ENCODE measurements at places on chromosomes 11 and 22.

DNA sequence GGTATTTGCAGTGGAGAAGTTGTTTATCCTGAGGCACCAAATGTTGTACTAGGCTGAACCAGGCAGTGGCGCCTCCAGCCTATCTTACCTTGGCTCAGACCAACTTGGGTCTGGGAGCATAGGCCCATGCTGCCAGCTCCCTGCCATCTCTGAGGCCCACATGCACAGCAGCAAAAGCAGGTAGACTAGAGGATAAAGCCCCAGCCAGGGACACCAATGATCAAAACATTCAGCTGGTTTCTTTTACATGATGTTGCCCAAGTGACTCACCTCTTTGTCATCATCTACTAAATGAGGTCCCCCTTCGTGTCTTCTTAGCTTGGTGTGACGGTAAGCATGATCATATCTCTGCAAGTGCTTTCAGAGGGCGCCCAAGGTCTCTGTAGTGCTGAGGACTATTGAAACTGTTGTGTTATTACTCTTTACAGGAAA is 112.1 kb upstream of the DRD2 start:
- no peak for ATAC-seq

GRCh38 chr11:59273373-59273841 is 60.7 kb upstream of the MPEG1 start:
- ATAC-seq = no peak

DNA sequence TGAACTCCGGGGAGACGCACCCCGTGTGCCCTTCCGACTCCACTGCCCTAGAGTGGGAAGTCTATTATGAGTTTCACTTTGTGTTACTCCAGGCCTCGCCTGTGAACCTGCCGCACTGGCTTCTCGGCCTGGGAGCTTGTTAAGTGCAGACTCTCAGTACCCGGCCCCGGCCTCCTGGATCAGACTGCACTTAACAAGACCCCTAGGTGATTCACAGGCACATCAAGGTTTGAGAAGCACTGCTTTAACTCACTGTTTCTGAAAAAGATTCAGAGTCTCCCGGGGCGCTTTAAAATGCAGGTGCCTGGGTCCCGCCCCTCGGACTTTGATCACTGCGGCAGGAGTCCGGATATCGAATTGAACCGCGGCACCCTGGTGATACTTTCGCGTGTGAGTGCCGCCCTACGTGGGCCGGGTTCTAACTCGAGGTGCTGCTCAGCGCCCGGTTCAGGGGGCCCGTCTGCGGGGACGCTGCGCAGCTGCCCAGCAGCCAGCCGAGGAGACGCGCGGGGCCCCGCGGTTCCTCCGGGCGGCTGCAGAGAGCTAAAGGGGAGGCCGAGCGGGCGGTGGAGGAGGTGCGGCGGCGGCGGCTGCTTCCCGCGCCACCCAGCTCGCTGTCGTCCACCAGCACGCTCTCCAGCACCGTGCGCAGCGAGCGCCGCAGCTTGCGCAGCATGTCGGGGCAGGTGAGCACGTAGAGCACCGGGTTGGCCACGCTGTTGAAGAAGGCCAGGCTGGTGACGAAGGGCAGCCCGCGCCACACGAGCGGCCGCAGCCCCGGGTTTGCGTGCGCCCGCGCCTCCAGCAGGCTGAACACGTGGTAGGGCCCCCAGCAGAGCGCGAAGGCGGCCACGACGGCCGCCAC is 3.4 kb downstream of the PTGDR2 start:
- ATAC-seq = no peak

- ATAC-seq = no peak
Observed at GRCh38 chr22:45130891-45131290, 32.8 kb upstream of the NUP50 start.

- no peak for ATAC-seq
Observed at GRCh38 chr11:128394431-128395089, 192.8 kb downstream of the ETS1 start.

GRCh38 chr22:28899199-28899853 is 16.0 kb downstream of the ZNRF3 start:
- no peak for ATAC-seq

- no peak for ATAC-seq
Observed at GRCh38 chr11:33620423-33621171, 80.0 kb downstream of the C11orf91 start.

DNA sequence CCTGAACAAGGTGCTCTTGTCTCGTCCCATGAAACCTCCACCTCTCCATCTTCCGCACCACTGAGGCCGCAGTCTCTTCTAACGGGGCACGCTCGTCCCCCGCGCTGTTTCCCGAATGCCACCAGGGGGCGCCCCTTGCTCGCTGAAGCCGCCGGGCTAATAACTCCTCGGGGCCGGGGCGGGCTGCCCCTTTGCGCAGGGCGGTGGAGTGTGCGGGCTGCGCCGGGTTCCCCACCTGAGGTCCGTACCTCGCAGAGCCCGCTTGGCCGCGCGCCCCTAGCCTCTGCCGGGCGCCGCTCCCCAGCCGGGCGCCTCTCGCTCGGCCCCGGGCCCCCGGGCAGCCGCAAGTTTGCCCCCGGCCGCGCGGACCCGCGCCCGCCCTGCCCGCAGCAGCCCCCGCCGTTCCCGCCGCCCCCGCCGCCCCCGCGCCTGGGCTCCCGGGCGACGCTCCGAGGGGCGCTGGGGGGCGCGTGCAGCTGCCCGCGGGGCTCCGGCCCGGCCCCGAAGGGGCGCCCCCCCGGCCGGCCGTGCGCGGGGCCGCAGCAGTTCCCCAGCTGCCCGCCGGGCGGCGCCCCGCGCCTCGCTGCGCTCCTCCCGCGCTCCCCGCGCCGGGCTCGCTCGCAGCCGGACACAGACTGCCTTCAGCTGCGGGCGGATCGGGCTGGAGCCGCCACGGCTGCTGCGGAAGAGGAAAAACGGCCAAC is at the start of gene GRIK4:
TSS of gene GRIK4 (plus strand) at position 633 of the 704 bp plus-strand sequence. CDS start 148,571 bp downstream, outside the sequence.
- ATAC-seq = peak; percentile 92

DNA sequence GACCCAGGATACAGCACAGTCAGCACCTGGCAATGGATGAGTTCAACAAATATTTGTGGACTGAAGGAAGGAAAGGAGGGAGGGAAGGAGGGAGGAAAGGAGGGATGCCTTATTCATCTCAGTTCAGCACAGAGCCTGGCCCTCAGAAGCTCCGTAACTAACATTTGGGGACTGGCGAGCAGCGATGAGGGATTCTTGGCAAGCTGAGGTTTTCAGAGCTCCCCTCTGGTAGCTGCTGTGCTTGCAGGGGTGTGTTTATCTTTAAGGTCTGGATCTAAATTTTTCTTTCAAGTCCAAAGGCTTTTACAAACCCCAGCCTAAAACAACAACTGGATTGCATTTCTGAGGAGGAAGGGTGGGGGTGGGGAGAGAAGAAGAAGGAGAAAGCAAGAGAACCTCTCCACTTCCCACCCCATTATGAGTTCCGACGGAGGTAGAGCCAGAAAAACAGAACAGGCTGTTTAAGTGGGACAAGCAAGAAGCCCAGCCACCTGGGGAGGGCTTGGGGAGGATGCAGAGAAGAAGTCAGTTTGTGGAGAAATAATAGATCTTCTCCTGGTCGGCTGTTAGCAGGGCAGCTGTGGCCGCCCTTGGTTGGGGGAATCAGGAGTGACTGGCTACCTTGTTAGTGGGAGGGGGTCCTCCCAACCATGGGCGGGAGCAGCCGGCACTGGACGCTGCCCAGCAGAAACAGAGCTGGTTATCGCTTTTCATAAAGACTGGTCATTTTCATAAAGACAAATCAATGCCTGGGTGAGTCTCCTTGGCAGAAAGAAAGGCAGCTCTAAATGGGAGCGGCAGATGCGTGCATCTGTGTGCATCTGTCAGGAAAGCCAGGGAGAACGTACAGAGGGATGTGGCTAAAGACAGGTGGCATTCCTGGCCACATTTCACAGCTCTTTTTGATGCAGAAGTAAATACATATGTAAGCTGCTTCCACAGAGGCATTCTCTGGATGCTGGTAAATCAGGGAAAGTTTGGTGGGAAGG is 78.0 kb downstream of the TSPAN18 start:
- ATAC-seq = peak; percentile 71

GRCh38 chr11:41175304-41175972 is 284.0 kb downstream of the LRRC4C start:
- no peak for ATAC-seq

- ATAC-seq = no peak
Observed at GRCh38 chr11:76263657-76264056, 57.4 kb upstream of the WNT11 start.

GRCh38 chr22:48567213-48567975 is 1260.3 kb downstream of the BRD1 start:
- ATAC-seq = no peak

DNA sequence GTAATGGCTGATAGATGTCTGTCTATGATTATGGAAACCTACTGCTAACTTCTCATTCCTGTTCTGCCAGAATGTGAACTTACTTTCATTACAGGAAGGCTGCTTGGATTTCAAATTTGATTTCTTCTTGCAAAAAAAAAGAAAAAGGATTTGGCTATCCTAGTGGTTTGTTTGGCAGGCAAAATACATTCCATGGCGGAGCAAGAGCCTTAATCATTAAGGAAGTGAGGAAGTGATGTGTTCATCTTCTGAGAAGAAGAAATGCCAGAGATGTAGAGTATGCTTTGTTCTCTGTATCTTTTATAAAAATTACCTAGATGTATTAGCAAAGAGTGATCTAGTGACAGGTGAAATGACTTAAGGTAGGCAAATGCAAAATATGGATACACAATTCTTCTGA is 356.3 kb downstream of the SOX6 start:
- ATAC-seq = no peak

GRCh38 chr22:46977656-46978343 is 215.3 kb downstream of the TBC1D22A start:
- no peak for ATAC-seq

DNA sequence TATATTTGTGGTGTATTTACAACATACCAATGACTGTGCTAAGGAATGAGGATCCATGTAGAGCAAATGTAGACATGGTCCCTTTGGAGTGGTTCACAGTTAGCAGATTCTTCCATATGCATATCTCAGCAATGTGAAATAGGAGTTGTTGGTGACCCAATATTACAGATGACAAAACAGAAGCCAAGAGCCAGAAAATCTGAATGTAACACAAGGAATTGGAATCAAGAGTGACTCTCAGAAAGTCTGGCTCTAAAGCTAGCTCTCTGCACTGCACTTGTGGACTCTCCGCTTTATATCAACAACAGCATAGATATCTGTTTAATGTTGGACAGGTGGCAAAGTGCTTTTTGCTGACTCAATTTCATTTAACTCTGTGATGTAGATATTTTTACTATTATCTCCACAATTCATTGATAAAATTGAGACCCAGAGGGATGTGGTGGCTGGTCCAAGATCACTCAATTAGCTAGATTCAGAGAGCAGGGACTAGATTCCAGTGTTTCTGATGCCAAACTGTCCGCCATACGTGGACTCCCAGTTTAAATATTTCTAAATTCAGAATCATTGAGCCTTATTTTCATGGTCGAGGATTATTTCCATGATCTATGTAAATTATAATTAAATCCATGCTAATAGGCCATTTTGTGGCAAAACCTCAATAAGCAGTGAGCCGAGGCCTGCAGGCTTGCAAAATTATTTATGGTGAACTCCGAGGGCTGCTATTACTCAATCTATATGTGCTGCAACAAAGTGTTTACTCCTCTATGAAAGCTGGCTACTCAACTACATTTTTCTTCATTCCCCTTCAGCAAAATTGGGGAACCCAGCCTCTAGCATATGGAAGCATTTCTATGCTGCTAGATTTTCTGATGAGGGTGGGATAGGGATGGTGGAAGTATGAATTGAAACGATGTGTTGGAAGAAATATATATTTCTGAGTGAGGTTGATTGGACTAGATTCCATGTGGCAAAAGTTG is 21.1 kb upstream of the TENM4 start:
- no peak for ATAC-seq
